ENCODE measurements at places on chromosomes 2 and 18.

DNA sequence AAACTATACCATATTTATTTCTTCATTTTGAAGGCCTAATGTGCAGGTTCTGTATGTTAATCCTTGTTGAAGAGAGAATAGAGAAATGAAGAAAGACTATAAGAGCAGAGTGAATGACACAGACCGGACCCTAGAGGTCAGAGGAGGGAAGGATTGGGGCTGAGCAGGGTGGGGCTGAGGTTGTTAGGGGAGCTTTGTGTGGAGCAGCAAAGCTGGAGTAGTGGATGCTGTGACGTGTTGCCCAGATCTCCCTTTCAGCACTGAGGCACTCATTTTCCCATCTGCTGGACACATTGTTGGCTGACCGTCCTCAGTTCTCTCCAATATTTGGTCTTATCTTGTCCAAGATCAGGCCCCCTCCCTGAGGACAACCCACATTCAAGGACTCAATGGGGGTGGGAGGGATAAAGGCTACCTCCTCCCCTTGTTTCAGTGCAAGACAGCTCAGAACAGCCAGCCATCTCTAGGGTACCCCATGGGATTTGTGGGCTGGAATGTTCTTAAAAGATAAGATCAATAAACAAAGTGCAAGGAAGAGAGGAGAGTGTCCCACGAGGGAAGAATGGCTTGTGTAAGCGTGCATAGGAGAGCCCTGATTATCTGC lies 143.6 kb downstream of the TDRD15 start:
- no peak for DNase-seq

DNA sequence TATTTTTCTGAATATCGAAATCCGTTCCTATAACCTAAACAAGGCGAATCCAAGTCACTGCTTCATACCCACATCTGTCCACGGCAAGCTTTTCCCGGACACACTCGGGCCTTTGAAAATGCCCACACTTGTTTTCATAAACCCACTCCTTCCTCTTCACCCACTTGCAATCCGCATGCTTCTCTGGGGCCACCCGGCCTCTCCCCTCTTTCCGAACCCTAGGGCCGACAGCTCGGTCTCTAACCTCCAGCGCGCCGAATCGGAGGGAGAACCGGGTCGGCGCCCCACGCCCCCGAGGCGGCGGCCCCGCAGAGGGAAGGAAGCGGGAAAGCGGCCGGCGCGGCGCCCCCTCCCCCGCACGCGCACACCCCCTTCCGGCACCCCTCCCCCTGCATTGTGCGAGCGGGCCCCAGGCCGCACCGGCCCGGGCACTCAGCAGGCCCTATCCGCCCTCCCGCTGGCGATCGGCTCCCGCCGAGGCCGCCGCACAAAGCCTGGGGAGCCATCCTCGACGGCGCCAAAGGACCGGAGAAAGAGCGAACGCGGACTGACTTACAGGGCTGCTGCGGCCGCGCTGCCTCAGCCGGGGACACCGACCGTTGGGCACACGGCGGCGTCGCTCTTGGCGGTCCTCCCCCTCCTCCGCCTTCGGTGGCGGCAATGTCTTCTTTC lies 467 bp downstream of the PUM2 start:
- DNase-seq: no peak

- DNase-seq: no peak
These were observed 40.8 kb downstream of the MTERF4 start for GRCh38 chr2:241061275-241061674.

DNA sequence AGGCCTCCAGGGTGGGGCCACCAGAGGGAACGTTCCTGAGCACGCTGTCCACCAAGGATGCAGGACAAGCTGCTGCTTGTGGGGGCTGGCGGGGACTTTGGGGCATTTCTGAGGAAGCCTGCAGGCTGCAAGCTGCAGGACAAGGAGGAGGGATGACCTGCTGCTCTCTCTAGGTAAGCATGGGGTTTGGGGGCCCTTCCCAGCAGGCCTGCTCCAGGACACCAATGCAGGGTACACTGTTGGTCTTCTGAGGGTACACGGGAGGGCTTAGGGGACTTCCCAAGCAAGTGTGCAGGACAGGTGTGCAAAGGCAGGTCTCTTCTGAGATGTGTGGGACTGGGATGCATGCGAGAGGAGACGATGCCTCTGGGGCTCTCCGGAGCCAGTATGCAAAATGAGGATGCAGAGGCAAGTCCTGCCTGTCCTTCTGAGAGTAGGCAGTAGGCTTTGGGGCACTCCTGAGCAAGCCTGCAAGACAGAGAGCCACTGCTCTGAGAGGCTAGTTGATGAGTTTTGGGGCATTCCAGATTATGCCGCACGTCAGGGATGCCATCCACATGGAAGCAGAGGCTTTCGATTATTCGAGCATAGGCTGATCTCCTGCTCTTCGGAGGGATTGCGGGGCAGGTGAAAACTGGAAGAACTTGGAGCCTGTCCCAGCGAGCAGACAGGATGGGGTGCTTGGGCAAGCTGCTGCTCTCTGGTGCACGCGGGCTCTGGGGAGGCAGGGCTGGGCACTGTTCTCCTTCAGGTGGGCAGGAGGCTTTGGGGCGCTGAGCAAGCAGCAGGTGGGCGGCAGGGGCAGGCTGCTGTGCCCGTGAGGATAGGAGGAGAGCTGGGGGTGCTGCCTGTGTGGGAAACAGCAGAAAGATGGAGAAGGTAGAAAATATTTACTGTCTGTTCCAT lies 44.6 kb downstream of the CNGA3 start:
- no peak for DNase-seq
